ENCODE measurements at places on chromosomes 12 and 14. TPM values are rescaled to one million over a fixed set of nuclear protein-coding genes. Genes with fewer than 3 reads are reported as not detected.
A peak's percentile ranks its signal among the peaks of the same experiment; 100 is the strongest.

DNA sequence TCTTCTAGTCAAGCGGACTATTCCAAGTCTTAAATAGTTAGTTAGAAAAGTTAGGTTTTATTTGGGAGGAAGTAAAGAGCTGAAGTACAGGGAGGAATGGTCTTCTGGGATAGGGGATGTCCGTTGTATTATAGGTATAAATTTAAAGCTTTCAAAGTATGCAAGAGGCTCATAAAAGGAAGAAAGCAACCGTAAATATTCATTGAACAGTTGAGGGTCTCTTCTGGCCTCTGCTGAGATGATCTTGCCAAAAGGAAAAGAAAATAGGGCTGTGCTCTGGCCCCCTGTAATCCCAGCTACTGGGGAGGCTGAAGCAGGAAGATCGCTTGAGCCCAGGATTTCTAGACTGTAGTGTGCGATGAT is 377 bp upstream of the TIMELESS start:
- DNase-seq = no peak

DNA sequence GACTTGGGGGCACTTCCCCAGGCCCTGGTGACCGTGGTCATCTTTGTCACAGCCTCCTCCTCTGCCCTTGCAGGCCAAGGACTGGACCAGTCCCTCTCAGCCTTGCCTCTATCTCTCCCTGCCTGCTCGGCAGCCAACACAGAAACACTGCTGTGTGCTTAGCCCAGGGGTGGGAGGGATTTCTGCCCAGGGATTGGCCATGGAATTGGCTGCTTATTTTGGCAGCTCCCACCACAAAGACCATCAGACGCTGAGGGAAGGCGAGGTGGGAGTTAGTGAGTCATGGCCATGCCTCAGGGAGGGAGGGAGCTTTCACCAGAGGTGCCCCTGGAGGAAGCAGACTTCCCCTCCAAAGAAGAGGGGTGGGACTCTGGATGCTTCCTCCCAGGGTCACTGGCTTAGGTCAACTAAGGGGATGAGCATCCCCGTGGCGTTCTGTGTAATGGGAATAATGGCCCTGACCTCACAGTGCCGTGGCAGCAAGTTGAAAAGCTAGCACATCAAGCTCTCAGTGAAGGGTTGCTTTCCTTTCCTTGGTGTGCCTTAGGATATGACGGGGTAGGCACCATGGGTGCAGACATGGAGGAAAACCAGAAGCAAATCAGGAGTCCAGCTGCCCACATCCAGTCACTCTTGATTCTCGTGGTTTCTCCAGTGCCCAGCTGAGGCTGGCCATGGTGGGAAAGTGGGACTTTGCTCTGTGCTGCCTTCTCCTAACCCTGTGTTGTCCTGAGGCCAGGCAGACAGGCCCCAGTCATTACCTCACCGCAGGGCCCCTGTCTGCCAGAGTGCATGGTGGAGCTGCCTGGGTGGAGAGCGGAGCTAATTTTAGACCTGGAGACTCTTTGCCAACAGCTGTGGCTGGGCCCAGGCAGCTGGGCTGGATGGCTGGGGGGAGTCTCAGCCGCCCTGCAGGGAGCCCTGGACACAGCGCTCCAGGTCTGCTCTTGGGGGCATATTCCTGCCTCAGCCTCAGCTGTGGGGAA is 21.4 kb downstream of the B4GALNT3 start:
- DNase-seq = no peak

Gene CARMIL3
- polyA plus RNA-seq = 1.9 TPM

Gene TAS2R14
- 3.3 TPM for polyA plus RNA-seq

Gene RASSF8
- polyA plus RNA-seq = 72.3 TPM

Gene ANKRD33
- polyA plus RNA-seq = 0.35 TPM

DNA sequence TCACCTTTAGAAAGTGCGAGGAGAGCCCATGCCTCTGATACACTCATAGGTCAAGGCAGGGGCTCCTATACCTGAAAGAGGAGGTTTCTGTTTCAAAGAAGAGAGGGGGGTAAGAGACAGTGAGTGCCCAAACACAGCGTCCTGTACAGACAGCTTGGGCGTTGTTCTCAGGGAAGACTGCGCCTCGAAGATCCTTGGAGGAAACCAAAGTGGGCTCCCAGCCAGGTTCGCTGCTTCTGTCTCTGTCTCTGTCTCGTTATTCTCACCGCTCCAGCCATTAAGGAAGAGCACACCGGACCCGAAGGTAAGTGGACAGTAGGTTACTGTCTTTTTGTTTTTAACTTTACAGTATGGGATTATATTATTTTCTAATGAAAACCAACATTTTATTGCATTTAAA is 5.8 kb upstream of the IFI27 start:
- no peak for DNase-seq

DNA sequence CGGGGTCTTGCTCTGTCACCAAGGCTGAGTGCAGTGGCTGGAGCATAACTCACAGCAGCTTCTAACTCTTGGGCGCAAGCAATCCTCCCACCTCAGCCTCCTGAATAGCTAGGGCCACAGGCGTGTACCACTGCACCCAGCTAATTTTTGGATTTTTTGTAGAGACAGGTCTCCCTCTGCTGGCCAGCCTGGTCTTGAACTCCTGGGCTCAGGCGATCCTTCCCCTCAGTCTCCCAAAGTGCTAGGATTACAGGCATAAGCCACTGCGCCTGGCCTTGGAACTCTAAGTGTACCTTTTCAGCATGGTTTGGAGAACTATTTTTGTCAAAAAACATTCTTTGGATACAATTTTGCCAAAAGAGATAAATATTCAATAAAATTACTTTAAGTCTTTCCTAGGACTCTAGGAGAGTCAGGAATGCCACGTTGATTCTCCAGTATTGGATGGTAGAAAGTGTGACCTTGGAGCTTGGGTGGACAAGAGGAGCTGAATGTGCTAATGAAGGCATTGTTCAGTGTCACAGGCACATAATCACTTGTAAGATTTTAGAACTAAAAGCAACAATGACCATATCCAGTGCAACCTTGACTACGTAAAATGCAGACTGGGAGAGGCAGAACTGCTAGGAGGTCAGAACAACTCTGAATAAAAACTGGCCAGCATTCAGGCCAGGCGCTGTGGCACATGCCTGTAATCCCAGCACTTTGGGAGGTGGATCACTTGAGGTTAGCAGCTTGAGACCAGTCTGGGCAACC is 2.8 kb downstream of the SRSF9 start:
- DNase-seq = no peak

GRCh38 chr14:96176275-96176674 is 28.4 kb upstream of the BDKRB2 start:
- DNase-seq = no peak

DNA sequence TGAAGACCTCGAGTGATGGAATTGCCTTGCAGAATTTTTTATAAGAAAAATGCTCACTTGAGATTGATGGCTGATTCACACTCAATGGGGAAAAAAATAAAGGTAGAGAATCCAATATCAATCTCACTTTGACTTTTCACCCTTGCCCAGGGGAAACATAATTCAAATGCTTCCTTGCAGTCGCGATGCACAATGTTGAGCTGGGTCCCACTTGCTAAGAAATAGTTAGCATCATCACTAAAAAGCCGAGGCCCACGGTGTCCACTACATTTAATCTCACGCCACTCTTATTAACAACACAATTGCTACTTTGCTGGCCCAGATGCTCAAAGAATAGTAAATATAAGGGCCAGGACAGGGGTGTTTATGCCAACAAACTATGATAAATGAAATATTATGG is 223.4 kb downstream of the SPTSSA start:
- DNase-seq = no peak

Gene CLMN
- 24.6 TPM for polyA plus RNA-seq

- peak; percentile 10 for DNase-seq
Measured at GRCh38 chr14:66624336-66624937, 116.5 kb downstream of the GPHN start.

DNA sequence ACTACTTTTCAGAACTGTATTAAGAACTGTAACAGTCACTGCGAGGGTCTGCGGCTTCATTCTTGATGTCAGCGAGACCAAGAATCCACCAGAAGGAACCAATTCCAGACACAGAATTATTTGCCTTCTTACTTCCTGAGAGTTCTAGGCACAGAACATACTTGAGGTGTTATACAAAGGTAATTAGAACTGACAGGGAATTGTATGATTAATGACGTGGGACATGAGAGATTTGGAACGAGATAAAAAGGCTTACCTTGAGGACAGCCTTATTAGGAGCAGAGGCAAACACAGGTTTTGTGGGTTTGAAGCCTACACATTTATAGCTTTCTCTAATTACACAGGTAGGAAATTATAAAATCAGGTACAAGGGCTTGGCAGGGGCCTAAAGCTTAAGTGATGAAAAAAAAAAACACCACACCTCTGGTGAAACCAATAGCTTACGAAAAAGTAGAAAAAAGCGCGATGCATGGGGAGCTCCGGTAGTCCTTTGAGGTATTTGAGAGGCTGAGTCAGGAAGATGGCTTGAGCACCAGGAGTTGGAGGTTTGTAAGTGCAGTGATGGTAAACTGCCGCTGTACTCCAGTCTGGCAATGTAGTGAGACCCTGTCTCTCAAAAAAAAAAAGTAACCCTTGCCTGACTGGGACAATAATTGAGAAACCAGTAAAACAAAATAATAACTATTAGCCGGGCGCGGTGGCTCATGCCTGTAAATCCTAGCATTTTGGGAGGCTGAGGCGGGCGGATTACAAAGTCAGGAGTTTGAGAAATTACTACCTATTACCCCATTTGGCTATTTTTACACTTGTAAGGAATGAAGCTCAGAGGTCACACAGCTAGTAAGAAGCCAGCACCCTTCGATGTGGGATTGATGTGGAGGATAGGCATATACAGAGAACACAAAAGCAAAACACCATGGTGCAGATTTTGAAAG is 795 bp upstream of the ACOT2 start:
- DNase-seq = no peak

Gene TRAFD1
- polyA plus RNA-seq = 42.0 TPM

Gene CCDC198
- polyA plus RNA-seq = 210 TPM

DNA sequence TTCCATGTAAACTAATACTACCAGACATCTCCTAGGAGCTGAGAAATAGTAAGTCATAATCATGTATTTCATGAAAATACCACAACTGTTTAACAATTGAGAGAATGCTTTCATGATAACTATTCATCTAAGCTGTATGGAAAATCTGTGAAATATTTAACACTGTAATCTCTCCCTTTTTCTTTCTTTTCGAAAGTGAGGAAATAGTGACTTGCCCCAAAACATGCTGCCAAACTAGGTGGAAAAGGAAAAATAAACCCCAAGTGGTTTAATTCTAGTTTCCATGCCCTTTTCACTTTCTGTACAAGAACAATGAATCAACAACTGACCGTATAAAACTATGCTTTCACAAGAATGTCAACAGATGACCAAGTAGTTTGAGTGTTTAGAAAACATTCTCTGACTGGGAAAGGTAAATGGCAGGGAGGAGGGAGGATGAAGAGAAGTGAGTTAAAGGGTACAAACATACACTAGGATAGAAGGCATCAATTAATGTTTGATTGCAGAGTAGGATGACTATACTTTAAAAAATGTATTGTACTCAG is 147.5 kb upstream of the AVPR1A start:
- DNase-seq = no peak

Gene ZFC3H1
- 75.2 TPM for polyA plus RNA-seq

DNA sequence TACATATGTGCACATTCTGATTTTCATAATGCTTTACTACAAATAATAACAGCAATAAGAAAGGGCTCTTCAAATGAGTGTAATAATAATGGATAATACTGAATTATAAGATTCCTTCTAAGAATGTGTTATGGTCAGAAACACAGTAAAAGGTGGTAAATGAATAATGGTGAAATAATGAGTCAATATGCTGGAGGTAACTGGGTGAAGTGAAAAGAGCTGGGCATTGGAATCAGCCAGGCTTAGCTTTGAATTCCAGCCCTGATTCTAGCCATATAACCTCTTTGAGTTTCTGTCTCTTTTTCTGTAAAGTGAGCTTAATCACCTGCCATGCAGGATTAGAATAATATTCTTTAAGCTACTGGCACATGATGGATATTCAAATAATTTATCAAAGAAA is 39.1 kb downstream of the PLEKHA5 start:
- no peak for DNase-seq

GRCh38 chr14:60964904-60965303 is 16.0 kb downstream of the TRMT5 start:
- no peak for DNase-seq

Gene KRT72
- not detected for polyA plus RNA-seq

- DNase-seq = no peak
Measured at GRCh38 chr12:67988601-67989021, 636 bp upstream of the IFNG-AS1 start.

Gene HELB
- 3.4 TPM for polyA plus RNA-seq

GRCh38 chr12:96879301-96879700 is 27.8 kb upstream of the NEDD1 start:
- no peak for DNase-seq

DNA sequence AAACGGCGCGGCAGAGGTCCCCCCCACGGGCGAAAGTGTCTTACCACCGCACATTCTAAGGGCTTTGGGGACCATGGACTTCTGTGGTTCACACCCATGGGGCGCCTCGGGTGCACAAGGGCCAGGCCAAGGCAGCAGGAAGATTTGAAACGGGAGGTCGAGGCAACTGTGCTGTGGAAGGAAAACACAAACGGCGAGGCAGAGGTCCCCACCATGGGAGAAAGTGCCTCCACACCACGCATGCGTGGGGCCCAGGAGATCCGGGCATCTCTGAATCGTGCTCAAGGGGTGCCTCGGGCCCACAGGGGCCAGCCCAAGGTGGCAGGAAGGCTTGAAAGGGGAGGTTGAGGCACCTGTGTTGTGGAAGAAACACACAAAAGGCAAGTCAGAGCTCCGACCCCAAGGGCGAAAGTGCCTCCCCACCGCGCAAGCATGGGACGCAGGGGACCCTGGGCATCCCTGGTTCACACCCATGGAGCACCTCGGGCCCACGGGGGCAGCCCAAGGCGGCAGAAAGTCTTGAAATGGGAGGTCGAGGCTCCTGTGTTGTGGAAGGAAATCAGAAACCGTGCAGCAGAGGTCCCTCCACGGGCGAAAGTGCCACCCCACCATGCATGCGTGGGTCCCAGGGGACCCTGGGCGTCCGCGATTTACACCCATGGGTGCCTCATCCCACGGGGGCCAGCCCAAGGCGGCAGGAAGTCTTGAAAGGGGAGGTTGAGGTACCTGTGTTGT is 371.0 kb downstream of the ALG10 start:
- DNase-seq = no peak

DNA sequence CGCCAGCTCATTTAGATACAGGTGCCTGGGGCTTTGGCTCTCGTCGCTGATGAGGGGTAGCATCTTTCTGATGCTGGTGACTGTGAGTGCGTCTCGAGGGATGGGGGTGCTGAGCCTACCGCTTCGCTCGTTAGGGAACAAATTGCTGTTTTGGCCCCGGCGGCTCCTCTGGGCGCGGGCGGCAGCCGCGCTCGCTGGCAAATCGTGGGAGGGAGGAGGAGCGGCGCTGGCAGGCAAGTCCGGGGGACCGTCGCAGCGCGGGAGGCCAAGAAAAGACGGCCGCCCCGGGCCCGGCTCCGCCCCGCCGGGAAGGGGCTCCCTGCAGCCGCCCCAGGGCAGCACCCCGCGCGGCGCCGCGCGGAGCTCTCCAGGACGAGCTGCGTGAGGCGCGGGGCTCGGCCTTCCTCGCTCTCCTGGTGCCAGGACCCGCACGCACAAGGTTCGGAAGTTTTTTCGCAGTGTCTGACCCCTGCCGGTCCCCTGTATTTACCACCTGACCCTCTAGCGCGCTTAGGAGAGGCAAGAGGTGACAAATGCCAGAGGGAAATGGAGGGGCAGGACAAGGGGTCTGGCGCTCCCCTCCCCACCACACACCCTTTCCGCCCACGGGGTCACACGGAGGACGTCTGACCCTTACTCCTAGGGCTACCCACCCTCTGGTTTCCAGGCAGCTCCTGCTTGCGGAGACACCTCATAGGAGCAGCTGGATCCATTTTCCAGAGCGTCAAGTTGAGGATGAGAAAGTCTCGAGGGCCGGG is 899 bp upstream of the KCNH3 start:
- no peak for DNase-seq

Data from right renal pelvis (tissue), 4 donors.